GM20000 (cell line): ENCODE measurements at places on chromosomes 3 and 15.

DNA sequence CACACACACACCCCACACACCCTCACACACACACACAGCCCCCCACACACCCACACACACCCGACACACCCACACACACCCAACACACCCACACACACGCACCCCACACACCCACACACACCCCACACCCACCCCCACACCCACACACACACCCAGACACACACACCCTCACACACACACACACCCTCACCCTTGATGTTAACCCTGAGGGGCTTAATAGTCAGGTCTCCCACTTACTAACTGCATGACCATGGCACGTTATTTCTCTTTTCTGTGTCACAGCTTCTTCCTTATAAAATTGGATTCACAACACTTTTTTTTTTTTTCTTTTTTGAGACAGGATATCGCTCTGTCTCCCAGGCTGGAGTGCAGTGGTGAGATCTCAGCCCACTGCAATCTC is 2.8 kb downstream of the GRM2 start:
- DNase-seq = no peak

- DNase-seq = no peak
Observed at GRCh38 chr15:46502667-46503066, 867.8 kb downstream of the SQOR start.

DNA sequence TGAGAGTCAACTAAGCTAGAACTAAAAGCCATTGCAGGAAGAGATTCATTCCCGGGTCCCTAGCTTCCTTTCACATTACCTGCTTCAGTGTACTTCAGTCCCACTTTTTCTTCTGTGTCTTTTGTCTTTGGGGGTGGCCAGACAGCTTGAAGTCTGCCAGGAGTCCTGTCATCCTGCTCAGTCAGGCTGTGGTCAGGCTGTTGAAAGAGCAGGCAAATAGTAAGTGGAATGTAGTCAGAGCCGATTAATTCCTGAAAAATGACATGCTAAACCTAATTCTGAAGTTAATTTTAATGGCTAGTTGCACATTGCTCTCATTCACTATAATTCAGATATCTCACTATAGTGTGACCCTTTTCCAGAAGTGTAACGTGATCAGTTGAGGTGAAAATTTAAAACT is 129.6 kb downstream of the FMN1 start:
- no peak for DNase-seq

GRCh38 chr3:45980819-45981218 is 14.8 kb downstream of the FYCO1 start:
- no peak for DNase-seq

DNA sequence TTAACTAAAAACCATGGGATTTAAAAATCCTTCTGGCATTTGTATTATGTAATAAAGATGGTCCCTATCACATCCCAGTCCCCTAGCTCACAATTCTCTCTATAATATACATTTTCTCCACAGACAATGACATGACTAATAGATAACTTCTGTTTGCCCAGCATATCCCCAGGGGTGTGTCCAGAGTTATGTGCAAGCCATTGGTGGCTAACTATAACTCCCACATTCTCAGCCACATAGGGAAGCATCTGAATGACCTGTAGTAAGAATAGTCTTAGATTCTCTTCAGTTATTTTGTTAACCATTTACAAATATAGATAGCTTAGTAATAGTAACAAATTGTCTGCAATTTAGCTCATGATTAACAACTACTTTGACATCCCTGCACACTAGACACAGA is 52.2 kb upstream of the RBSN start:
- no peak for DNase-seq

GRCh38 chr3:149401926-149402310 is 24.5 kb upstream of the TM4SF1 start:
- no peak for DNase-seq

DNA sequence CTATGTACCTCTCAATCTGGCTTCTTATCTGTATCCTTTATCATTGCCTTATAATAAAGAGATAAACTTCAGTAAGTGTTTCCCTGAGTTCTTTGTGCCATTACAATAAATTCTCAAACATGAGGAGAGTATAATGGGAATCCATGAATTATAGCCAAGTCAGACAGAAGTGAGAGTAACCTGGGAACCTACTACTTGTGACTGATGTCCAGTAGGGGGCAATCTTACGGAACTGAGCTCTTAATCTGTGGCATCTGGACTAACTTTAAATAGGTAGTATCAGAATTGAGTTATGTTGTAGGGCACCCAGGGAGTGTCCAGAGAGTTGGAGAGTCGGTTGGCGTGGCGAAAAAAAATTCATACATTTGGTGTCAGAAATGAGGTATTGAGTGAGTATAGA is 542.6 kb downstream of the ZBBX start:
- DNase-seq = no peak

- no peak for DNase-seq
Observed at GRCh38 chr3:14360123-14360881, 42.1 kb upstream of the SLC6A6 start.

GRCh38 chr3:94115482-94115881 is 52.6 kb downstream of the NSUN3 start:
- no peak for DNase-seq

- peak; percentile 85 for DNase-seq
Observed at GRCh38 chr3:154323891-154324738, at the start of gene DHX36. TSS of gene DHX36 (minus strand) at chr3:154324487. CDS start at chr3:154324416, 71 bp downstream.
